ENCODE measurements at places on chromosomes 6 and 20.

DNA sequence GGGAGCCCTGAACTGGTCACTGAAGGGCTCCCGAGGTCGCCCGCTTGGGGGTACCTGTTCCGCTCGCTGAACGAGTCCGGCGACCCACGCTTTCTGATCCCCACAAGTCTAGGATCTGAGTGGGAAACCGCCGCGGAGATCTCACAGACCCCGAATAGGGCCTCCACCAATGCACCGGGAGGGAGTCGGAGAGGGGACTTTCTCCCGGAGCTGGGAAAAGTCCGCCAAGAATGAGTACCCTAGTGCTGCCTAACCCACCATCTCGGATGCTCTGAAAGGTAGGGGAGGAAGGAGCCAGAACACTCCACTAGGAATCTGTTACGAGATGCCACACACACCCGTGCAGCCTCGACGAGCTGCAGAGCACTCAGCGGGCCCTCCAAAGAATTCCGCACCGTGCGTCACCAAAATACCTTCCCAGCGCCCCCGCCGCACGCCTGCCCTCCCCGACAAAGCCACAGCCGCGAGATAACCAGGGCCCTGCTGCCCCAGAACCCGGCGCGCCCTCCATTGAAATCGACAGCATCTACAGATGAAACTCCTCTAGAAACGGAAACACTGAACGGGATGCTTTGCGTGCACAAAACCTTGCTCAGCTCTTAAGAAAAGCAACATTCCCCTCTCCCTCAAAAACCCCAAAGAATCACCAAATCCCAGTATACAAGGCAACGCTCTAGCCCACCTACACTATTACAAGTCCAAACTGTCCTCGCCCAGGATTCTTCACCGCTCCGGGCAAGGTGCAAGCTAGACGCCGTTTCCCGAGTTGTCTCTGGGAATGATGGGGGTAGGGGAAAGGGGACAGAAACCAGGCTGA, 686 bp downstream of the COL12A1 start:
- ATAC-seq: no peak

DNA sequence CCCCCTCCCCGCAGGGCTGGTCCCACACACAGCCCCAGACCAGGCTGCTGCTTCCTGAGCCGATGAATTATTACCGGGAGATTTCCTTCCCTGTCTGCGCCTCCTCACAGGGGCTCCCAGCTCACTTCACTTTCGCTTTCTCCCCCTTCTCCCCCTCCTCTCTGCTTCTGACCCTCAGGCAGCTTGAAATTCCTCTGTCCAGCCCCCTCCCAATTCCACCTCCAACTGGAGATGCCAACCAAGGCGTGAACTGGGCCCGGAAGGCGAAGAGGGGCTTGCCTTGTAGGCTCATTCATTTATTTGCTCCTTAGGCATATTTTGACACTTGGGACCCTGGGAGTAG, 1.7 kb upstream of the TCF15 start:
- ATAC-seq: no peak

- ATAC-seq: no peak
Observed at GRCh38 chr20:1811621-1812498, 83.3 kb upstream of the SIRPA start.

GRCh38 chr6:100138346-100139022, 144.5 kb upstream of the MCHR2 start:
- no peak for ATAC-seq

GRCh38 chr6:31120151-31120915, at the start of gene CDSN:
CDSN (minus strand) TSS chr6:31120446; CDS start chr6:31120419, 27 bp downstream.
- no peak for ATAC-seq

DNA sequence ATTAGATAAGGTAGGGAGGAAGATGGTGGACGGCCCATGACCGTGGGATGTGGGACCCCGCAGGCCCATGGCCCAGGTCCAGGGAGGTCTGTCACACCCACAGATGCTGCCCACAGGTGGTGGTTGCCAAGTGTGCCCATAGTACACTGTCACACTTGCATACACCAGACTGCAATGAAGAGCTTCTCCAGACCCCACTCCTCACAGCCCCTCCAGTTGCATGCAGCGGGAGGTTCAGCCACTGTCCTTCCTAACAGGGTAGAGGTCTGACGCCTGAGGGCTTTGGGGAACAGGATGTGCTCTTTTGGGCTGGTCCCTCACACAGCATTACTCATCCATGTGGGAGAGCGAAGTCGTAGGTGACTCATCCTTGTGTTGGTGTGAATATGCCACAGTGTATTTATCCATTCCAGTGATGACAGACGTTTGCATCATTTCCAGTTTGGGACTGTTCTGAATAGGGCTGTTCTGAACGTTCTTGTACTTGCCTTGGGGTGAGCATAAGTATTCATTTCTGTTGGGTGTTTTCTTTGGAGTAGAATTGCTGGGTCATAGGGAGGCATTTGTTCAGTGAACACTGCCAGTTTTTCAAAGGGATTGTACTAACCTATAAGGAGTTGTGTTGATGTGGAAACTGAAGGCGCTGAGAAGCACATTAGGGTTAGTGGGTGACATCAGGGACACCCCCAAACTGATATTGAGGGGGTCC, 10.1 kb upstream of the PYGB start:
- ATAC-seq: peak; percentile 94

- ATAC-seq: peak; percentile 9
Observed at GRCh38 chr20:49276161-49276960, 1.5 kb downstream of the ZNFX1 start.

- ATAC-seq: no peak
Observed at GRCh38 chr6:144657691-144658090, 372.6 kb downstream of the UTRN start.

DNA sequence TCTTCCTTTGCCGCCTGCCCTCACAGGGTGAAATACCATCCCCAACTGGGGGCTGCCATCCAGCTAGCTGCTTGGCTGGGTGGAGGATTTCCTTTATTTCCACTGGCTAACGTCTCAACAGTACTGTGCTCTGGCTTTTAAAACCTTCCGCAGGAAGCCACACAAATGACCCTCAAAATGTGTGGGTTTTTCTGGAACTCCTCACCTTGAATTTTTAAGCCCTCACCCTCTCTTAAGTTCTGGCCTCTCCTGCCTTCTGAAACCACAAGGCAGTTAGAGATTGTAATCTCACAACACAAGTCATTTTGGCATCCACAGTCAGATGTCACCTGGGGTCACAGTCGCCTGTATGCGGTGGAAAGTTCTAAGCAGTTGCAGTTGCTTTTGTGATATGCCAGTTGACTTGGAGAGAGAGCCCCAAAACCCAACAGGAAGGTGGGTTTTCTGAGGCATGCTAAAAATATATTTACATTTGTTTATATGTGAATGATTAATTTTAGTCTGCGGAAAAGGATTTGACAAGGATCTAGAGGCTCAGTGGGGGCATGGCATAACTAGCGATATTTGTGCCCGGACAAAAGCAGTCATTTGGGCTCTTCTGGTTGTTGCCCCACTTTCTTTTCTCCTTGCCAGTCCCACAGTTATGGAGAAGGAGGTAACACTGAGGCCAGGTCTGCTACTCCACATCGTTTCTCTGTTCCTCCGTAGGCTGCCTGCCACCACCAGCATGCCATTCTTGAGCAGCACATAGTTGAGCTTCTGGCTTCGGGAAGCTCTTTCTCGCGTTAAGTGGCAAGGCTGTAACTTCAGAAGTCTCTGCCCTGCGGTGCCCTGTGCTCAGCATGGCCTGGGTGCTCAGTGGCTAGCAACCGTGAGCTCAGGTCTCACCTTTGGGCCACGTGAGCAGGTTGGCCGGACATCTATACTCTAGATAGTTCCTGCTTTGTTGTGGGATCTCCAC, 335.3 kb downstream of the CD83 start:
- no peak for ATAC-seq

- no peak for ATAC-seq
Observed at GRCh38 chr20:60016406-60016805, 58.2 kb downstream of the CDH26 start.

- ATAC-seq: no peak
Observed at GRCh38 chr6:150741633-150742200, 123.8 kb upstream of the MTHFD1L start.

DNA sequence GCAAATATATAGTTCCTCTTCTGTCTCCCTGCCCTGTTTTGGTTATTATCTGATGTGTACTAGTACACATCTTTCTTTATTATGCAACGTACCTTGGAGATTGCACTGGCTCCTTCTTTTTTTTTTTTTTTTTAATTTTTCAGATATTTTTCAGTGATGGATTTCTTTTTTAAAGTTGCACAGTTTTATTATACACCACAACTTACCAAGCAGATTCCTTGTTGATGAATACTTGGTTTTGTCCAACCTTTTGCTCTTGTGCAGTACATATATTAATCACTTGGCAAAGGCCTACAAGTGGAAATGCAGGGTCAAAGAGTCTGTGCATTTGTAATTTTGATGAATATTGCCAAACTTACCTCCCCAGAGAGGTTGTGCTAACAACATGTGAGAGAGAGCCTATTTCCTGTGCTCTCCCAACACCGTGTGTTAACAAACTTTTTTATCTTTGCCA, 50.1 kb upstream of the RNF24 start:
- peak; percentile 18 for ATAC-seq

- no peak for ATAC-seq
Observed at GRCh38 chr6:75494290-75494689, 690 bp upstream of the FILIP1 start.

DNA sequence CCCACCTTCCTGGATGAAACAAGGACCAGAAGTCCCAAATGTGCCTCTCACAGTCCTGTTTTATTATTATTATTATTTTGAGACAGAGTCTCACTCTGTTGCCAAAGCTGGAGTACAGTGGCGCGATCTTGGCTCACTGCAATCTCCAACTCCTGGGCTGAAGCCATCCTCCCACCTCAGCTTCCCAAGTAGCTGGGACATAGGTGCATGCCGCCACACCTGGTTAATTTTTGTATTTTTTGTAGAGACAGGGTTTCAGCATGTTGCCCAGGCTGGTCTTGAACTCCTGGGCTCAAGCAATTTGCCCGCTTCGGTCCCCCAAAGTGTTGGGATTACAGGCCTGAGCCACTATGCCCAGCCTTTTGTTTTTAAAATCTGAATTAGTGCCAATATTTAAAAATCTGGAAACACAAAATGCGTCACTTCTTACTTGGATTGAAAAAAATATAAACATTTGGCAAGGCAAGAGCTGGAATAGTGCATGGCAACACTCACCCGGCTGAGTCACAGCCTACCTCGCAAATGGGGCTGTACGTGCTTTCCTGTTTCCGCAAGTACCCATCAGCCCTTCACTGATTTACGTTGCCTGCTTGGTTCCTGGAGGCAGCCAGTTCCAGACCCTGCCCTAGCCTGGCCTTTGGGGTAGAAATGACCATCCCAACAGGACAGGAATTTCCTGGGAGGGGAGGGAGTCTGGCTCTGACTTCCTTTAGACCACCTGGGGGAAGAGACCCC, 6.3 kb downstream of the SDCBP2 start:
- ATAC-seq: peak; percentile 67

DNA sequence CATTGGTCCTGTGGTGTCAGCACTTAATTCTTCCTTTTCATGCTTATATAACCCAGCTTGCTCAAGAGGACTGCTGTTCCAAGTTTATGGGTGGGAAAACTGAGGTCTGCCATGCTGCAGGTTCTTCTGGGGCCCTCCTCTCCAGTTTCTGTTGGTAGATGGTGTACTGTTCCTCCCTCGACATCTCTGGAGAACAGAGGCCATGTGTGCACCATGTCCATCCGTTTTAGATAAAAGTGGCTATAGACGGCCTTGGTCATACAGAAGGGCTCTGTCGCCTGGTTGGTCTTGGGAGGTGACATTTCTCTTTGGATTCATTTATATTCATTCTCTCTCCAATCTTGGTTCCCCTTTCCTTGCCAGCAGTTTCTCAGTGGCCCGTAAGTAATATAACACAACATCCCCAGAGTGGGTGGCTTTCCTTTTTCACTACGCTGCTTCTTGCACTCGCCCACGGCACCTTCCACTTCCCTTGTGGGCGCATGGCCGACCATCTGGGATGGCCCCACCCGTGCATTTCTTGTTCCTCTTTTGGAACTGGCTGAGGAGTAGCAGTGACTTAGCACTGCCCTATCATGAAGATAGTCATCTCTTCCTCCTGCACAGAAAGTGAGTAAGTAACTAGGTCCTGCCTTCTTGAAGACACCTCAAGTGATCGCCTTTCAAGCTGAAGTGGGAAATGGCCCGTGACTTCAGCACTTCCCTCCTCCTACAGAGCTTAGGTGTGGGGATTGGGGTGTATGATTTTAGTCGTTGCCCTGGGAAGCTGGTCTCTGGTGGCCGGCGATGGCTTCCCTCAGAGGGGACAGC, 94.2 kb downstream of the RREB1 start:
- no peak for ATAC-seq

DNA sequence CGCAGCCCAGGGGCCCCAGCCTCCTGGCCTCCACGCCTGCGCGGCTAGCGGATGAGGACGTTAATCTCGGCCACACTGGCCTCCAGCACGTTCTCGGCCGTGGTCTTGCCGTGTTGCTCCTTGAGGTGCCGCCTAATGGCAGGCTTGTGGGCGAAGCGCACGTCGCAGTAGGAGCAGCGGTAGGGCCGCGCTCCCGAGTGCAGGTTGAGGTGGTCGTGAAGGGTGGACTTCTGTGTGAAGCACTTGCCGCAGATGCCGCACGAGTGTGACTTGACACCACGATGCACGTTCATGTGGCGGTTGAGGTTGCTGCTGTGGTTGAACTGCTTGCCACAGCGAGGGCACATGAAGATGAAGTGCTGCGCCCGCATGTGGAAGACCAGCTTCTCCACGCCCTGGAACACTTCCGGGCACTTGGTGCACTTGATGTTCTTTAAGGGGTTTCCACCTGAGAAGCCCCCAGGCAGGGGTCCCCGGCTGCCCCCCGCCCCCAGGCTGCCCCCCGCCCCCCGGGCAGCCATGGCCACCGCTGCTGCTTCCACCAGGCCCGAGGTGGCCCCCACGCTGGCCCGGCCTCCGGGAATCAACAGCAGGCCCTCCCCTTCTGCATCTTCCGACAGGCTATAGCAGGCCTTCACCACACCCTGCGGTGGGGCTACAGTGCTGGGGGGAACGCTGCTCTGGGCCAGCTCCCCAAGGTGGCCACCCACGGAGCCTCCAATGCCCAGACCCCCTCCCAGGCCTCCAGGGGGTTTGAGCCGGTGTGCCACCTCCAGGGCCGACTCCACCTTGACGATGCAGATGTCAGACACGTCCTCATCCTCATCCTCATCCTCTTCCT, 1.8 kb downstream of the ZBTB12 start:
- ATAC-seq: no peak

DNA sequence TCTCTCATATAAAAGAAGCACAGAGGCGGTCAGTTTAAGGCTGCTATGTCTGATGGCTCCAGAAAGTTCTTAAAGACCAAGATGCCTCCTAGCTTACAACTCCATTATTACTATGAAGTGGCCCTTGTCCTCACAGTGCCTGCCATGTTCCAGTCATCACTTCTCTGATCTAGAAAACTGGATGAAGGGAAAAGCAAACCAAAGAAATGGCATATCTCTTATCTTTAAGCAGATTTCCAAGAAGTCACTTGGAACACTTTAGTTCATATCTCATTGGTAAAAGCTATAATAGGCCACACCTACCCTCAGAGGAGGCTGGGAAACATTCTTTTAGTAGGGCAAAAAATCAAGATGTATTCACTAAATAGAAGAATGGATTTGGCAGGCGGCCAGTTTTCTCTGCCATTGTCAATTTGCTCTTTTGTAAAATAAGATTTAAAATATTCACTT, 289.6 kb downstream of the TBC1D7 start:
- no peak for ATAC-seq

DNA sequence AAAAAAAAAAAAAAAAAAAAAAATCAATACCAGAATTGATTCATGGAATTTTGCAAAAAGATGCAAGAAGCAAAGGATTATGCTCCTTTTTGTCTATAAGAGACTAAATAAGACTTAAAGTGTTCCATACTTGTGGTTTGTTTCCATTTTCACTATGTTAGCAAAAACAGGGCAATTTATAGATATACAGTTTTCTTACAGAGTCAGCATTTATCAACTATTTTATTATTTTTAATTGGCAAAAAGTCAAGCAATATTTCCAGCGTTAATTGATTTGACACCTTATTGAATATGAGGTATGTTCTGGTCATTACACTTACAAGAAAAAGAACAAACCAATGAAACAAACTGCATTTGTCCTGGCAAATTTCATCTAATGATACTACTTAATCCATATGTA, 5.4 kb upstream of the SGK1 start:
- ATAC-seq: no peak
